Liver (tissue), 10 donors: ENCODE measurements at places on chromosomes 11 and 22. TPM values are rescaled to one million over a fixed set of nuclear protein-coding genes. Genes with fewer than 3 reads are reported as not detected.

DNA sequence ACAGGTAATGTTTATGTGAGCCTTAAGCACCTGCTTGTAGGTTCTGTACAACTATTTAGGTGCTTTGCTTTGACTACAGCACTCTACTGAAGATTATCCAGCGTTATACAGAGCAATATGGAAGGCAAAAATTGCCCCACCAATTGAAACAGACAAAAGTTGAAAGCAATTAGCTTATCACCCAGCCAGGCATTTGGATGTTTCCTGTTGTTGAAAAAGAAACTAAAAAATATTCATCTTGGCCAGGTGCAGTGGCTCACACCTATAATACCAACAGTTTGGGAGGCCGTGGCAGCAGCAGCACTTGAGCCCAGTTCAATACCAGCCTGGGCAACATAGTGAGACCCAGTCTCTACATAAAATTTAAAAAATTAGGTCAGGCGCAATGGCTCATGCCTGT, 18.5 kb downstream of the ATL3 start:
- no peak for DNase-seq

- DNase-seq = peak; percentile 39
These were observed 1.1 kb upstream of the PITPNB start for GRCh38 chr22:27919942-27920755.

GRCh38 chr11:126978911-126979310, 21.7 kb downstream of the KIRREL3 start:
- no peak for DNase-seq

- DNase-seq = no peak
These were observed 128.3 kb downstream of the CRYBB2 start for GRCh38 chr22:25347752-25348102.

DNA sequence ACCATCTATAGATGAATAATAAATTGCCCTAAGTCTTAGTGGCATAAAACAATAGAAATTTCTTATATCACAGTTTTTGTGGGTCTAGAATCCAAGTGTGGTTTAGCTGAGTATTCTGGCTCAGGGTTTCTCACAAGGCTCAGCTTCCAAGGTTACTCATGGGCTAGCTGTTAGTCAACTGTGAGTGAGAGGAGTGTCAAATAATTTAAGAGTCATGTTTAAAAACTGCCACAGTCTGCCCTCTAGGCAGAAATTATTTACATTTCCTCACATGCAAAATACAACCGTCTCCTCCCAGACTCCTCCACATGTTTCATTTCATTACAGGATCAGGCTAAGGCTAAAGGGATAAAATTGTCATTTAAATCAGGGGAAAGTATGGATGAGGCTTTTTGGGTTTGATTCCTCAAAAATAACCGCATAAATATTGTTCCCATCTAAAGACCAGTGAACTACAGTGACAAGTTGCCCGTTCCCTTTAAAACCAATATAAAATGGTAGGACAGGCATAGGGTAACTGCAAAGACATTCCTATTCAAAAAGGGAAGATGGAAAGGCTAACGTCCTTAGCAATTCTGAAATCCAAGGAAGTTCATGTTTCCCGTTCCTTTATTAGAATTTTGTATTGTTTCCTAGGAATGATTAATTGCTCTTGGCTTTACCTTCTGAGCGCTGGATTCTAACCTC, 324.3 kb downstream of the DYNC2H1 start:
- no peak for DNase-seq

GRCh38 chr11:65418681-65419459, 3.7 kb upstream of the NEAT1 start:
- DNase-seq = peak; percentile 99

- no peak for DNase-seq
These were observed 117.4 kb upstream of the TMEM45B start for GRCh38 chr11:129698212-129698611.

DNA sequence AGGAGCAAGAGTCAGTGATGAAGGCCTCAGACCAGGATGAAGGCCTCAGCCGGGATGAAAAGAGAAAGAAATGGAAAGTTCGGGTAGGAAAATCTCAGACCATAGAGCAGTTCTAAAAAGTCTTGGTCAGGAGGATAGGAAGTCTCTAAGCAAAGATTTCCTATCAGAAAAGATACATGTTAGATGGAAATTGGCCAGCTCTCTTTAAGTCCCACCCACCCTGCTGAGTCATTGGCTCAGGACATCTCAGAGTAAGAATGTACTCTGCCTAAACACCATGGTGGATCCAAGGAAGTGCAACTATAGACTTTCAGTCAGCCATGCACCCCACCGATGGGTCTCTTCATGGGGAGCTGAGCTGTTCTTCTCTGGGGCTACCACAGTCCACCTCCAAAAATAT, 4.4 kb downstream of the OR8B3 start:
- DNase-seq = no peak

DNA sequence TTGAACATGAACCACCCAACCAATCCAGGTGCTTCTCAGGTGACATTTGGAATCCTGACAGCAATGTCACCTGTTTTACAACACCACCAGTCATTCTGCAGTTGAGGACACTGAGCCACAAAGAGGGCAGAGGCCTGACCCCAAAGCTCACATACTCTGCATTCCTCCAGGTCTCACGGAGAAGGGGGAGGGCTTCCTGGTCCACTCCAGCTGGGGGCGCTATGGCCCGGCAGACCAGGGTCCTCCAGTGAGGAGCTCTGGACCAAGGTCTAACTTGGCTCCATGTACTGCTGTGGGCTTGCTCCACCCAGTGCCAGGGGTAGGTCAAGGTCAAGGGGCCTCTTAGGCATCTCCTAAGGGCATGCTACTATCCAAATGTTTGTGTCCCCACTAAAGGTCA, 1.5 kb upstream of the PNPLA3 start:
- DNase-seq = no peak

GRCh38 chr11:19598456-19598855, 114.2 kb upstream of the NAV2 start:
- no peak for DNase-seq

DNA sequence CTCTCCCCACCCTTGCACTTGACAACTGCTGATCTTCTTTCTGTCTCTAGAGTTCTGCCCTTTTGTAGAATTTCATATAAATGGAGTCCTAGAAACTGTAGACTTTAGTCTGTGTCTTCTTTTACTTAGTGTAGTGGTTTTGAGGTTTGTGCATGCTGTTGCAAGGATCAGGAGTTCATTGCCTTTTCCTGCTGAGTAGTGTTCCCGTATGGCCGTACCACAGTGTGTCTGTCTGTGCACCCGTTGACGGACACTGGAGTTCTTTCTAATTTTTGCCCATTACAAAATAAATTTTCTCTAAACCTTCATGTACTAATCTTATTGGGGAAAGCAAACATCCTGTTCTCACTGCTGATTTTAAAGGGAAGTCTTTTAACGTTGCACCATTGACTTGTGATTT, 138.1 kb downstream of the TBC1D22A start:
- DNase-seq = no peak

BTG4 gene
- polyA plus RNA-seq = not detected

RIBC2 gene
- 0.25 TPM for polyA plus RNA-seq

TSPAN18 gene
- 3.6 TPM for polyA plus RNA-seq

SPI1 gene
- 2.3 TPM for polyA plus RNA-seq
